Right renal cortex interstitium (tissue), 3 donors: ENCODE measurements at places on chromosomes 11 and 22.

- no peak for DNase-seq
These were observed 163.7 kb upstream of the DDI1 start for GRCh38 chr11:103872748-103873147.

DNA sequence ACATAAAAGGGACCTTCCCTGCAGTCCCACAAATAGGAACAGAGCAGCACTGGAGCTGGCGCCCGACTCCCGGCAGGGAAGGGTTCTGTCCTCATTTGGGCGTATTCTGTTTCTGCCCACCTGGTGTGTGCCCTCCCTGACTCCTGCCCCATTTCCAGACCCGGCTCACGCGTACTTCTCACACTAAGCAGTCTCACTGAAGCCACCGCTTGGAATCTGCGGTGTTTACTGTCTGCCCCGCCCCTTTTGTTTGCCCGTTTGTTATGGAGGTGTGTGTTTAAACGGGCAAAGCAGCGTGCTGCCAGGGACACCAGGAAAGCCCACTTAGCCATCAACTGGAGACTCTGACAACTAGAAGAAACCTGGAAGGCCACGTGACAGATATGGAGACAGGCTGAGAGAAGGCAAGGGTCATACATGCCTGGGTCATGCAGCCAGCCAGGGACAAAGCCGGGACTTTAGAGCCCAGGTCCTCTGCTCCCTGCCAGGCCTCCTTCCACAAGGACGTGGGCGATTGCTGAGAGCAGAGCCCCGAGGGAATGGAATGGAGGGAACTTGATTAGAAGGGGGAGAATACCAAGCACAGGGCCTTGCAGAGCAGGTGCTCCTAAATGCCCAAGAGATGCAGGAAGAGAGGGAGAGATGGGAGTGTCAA, 8.7 kb upstream of the EFCAB6 start:
- DNase-seq = no peak

DNA sequence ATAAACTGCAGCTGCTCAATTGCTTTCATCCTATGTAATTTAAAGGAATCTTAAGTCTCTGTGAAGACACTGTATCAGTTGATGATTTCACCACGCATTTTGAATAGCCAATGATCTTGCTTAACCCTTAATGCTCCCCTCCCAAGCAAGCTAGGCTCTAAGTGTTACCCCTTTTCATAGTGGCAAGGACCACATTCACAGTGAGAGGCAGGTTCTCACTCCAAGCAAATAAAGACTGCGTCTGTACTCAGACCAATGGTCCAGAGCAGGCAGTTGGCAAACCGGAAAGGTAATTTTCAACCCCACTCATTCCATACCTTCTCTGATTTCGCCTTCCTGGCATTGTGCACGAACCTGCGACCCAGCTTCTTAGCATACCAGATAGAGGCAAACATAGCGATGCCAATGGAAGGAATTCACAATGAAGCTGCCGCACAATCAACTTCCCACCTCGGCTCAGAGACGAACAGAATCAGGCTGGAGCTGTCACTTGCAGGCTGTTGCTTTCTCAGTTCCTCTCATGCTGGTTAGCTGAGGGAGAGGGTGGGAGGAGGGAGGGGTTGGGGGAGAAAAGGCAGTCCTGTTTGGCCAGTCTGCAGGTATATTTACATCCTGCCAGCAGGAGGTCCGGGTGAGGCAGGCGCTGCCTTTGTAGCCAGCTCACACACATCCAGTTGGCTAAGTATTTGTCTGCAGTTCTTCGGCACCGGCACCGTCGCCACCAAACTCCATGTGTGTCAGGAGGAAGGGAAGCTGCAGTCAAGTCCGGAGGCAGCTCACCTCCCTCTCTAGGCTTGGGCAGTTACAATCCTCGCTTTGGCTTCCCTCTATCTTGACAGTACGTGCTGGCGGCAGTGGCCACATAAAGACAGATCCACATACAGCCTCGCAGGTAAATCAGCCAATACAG, 1151.2 kb upstream of the CCDC90B start:
- DNase-seq = peak; percentile 18

DNA sequence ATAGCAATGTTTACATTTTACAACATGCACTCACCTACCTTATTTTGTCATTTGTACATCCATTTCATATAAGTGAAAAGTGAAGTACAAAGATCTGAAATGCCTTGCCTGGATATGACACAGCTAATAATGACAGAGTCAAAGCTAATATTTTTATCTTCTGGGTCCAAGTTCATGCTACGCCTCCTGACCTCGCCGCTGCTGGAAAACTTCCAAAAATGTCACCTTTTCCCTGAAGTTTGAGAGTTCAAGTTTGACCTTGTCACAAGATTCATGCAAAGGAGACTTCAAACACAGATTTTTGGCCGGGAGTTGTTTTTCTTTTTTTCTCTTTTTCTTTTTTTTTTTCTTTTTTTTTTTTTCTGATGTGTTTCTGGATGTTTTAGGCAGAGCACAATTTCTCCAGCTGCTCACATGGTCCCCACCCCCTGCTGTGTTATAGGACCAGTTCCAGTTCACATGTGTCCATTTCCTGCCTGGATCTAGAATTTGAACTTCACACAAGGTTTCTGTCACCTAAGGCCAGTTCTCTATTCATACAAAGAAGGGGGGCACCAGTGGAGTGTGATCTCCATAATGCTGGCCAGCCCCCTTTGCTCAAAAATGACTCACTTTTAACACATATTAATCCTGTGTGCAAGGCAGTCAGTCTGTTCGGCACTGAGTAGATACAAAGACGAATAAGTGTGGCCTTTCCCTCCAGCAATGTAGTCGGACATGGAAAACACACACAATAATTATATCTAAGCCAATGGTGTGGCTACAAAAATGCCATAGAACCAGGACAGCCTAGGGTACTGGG, 546.8 kb downstream of the BUD13 start:
- DNase-seq = no peak

DNA sequence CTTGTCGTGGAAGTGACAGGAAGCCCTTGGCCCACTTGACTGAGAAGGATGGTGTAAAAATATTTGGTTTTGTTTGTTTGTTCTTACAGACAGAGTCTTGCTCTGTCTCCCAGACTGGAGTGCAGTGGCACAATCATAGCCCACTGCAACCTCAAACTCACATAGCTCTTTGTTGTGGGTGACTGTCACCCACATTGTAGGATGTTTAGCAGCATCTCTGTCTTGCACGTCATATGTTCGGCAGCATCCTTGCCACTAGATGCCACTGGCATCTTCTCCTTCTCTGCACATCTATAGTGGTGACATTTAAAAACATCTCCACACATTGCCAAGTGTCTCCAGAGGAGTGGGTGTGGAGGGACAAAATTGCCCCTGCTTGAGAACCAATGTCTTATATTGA, 56.8 kb downstream of the PRR5L start:
- DNase-seq = no peak

DNA sequence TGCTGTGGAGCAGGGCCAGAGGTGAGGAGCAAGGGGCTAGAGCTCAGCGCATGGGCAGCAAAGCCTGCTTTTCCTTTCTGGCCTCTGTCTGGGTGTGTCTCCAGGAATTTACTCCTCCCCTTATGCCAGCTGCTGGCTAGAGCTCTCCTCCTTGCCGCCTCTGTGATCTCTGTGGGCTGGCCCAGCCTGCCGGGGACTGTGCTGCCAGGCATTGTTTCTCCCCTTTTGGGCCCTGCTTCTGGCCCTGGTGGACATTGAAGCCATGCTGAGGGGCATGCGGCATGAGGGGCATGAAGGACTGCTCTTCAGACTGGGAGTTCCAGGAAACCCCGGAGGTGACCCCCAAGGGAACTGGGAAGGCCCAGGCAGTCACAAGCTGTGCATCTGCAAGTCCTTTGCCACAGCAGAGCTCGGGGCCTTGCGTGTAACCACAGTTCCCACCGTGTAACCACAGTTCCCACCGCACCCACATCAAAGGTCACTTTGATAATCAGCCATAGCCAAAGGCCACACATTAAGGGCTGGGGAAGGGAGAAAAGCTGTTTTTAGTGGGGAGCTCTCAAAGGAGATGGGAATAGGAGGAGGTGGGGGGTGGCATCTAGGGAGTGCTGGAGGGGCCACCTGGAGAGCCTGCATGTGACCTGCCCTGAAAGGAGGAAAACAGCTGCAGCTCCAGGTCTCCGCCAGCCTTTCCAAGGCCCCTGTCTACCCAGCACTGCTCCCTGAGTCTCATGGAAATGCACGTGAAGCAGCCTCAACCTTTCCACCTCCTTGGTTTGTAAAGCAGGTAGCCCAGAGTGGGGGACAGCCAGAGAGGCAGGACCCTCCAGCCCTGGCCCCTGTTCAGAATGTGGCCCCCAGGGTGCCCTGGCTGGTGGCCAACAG, 62.3 kb downstream of the PPFIBP2 start:
- no peak for DNase-seq

- no peak for DNase-seq
These were observed 61.2 kb upstream of the RRAS2 start for GRCh38 chr11:14420223-14420622.

GRCh38 chr11:117821431-117821830, 3.1 kb downstream of the FXYD2 start:
- DNase-seq = no peak

DNA sequence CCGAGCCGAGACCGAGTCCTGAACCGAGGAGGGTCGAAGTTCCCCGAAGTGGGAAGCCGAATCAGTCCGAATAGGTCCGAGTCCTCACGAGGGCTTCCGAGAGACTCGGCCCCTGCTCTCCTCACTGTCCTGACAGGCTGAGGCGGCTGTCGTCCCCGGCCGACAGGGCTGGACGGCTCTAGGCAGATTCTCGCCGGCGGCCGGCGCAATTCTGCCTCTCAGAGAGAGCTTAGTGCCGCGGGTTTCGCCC, 191 bp upstream of the DEAF1 start:
- DNase-seq = no peak

- no peak for DNase-seq
These were observed 12.2 kb downstream of the ATG16L2 start for GRCh38 chr11:72826191-72826941.

GRCh38 chr11:72084965-72085364, 4.3 kb downstream of the LRRC51 start:
- no peak for DNase-seq

DNA sequence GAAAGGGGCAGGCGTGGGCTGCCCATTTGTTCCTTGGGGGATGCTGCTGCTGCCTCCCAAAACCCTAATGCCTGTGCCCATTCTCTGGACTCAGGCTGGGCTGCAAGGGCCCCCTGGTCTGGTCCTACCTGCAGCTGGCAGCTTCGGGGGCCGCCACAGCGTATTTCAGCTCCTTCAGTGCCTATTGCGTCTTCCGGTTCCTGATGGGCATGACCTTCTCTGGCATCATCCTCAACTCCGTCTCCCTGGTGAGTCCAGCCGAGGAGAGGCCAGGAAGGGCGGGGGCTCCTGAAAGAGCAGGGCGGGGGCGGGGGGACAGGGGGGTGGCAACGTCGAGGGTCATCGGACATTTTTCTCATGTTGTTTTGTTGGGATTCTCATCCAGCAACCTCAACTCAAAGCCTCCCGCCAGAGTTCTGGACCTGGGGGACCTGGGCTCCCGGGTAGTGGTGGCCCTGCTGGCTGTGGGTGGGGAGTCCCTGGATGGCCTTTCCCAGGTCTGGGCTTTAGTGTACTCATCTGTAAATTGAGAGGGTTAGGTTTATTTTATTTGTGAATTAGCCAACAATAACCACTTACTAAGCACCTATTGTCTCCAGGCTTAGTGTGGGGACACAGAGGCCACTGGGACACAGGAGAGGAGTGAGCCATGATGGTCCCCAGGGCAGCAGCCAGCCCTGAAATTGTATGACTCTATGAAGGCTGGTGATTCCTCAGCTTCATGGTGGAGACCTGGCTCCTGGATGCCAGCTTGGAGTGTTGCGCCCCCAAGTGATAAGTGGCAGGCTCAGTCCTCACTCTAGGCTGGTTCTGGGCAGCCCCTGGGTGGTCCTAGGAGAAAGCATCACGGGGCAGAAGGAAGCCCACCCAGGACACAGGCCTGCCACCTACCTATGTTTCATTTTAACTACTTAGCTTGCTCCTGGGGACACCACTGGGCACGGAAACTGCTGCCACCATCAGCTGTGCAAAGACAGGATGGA, 36.0 kb downstream of the CAPN1 start:
- DNase-seq = no peak

- DNase-seq = no peak
These were observed 33.9 kb upstream of the CLTCL1 start for GRCh38 chr22:19325296-19325948.

GRCh38 chr11:88402784-88403183, 65.2 kb upstream of the CTSC start:
- DNase-seq = no peak
